Chondrocyte (in vitro differentiated cells): ENCODE measurements at places on chromosomes 5 and 9. TPM values are rescaled to one million over a fixed set of nuclear protein-coding genes. Genes with fewer than 3 reads are reported as not detected.

GRCh38 chr9:76561050-76561713 lies 102.2 kb downstream of the GCNT1 start:
- DNase-seq: no peak

DNA sequence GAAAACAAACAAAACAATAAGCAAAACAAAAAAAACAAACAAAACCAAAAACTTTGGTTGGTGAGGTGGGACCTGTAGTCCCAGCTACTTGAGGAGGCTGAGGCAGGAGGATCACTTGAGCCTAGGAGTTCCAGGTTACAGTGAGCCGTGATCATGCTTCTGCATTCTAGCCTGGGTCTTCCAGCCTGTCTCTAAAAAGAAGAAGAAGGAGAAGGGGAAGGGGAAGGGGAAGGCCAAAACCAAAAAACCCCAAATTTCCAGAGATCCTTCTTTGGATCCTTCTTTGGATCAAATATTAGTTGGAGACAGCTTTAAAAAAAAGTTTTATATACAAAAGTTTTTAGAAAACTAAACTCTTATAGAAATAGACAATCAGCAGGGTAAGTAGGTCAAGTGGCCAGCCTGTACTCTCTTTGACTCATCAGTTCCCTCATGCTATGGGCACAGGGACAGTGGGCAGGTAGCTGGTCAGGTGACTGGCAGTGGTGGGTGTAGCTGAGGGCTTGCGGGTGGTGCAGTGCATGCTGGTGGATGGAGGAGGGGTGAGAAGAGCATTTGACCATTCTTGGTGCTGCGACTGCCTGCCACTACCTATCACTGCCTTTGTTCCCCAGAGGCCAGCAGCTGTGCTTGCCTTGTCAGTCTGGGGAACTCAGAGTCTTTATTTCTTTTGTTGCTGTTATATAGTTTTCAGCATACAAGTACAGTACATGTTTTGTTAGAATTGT lies 12.6 kb downstream of the RCL1 start:
- no peak for DNase-seq

SPINK7 gene
- total RNA-seq: not detected in 3 replicates

PFN3 gene
- not detected in 3 replicates for total RNA-seq

DNA sequence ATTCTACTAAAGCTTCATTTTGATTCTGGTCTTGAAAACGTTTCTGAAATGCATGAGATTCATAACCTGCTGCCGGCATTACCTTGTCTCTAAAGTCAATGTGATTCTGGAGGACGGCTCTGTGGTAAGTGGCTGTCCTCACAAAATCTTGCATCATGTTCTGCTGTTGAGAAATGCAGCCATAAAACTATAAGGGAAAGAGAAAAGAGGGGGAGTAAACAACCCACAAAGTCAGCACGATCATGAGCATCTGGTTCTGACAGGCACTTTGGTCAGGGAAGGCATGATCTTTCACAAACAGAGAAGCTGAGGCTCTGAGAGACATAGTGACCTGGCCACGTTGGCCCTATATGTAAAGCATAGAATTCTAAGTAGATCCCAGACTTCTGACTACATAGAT lies 168.9 kb upstream of the PUM3 start:
- DNase-seq: no peak

- no peak for DNase-seq
These were observed 22.3 kb downstream of the WWC1 start for GRCh38 chr5:168313596-168314204.

GRCh38 chr9:134286471-134287245 lies 39.6 kb upstream of the RXRA start:
- DNase-seq: no peak

GRCh38 chr9:110064803-110065202 lies 143.2 kb downstream of the C9orf152 start:
- no peak for DNase-seq

- no peak for DNase-seq
These were observed 72.3 kb downstream of the SLF1 start for GRCh38 chr5:94690778-94691177.

DNA sequence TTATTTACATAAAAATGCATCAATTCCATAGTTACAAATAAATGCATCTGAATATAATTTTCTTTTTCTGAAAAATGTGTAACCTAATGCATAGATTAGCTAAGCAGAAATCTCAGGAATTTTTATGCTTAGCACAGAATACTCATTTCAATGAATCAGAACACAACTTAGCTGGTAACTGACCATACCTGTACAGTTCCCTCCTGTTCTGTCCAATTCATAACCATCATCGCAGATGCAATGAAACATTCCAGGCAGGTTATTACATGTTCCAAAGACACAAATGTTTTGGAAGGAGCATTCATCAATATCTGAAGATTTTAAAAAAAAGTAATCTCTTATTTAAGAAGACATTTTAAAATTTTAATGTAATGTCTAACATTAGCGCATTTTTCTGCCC lies 219.4 kb downstream of the FBN2 start:
- no peak for DNase-seq

DNA sequence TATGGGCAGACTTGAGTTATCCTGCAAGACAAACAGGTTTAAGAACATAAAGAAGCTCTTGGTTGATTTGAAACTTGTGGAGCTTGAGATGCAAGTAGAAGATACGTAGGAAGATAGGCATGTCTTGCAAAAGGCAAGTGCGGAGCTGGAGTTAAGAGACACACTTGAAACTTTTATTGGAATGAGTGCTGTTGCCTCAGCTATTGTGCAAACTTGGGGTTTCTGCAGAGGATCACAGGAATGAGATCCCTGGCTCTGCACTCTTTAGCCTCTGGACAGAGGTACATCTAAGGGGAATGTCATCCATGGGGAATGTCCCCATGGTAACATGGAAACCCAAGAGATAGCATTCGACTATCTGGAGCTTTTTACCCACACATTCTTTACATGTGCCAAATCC lies 121.1 kb downstream of the ADCY2 start:
- no peak for DNase-seq

GRCh38 chr5:74179701-74180100 lies 460.8 kb downstream of the ENC1 start:
- no peak for DNase-seq

SPINK13 gene
- total RNA-seq: not detected in 3 replicates

CARTPT gene
- not detected in 3 replicates for total RNA-seq

DNA sequence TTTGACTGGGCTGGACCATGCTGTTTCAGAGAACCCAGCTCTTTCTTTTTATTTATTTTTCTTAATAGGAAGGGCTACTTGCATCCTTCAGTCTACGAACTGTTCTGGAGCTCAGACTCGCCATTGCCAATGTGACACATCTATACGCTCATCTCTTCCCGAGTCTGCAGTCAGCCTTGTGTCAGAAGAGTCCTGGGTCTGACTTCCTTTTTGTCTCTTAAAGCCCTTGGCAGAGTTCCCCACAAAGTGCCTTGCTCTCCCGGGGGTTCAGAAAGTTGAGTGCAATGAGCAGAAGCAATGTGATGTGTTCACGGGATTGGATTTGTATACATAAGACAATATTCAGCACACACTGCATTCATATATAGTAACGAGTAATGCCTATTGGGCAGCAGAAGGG lies 140.4 kb downstream of the ATPSCKMT start:
- DNase-seq: no peak
